ENCODE measurements at places on chromosomes 11 and 22.

- DNase-seq, result no peak
Observed at GRCh38 chr11:105328061-105328460, 188.5 kb upstream of the CARD18 start.

GRCh38 chr22:43080616-43081015 is 8.6 kb downstream of the TTLL1 start:
- DNase-seq, result peak; percentile 57

GRCh38 chr11:64489831-64490441 is 101.1 kb upstream of the SLC22A12 start:
- peak; percentile 72 for DNase-seq

GRCh38 chr11:60691661-60692060 is 7.8 kb upstream of the MS4A8 start:
- DNase-seq, result no peak

DNA sequence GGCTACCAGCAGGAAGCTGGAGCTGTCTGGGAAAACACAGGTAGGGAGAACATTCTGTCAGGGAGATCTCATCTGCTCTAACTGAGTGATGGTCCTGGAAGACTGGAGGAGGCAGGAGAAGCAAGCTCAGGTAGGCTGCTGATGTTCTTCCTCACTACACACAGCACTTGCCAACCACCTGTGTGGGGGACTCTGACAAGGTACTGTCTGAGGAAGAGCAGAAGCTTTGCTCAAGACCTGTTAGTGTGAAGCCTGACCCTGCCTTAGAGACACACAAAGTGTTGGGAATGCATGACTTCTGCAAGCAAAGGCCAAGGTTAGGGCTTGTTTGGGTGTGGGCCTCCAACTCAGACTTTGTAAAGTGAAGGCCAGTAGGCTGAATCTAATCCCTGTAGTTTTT is 46.5 kb downstream of the CHST1 start:
- DNase-seq, result no peak
